RWPE2 (cell line): ENCODE measurements at places on chromosomes 11 and 22.

DNA sequence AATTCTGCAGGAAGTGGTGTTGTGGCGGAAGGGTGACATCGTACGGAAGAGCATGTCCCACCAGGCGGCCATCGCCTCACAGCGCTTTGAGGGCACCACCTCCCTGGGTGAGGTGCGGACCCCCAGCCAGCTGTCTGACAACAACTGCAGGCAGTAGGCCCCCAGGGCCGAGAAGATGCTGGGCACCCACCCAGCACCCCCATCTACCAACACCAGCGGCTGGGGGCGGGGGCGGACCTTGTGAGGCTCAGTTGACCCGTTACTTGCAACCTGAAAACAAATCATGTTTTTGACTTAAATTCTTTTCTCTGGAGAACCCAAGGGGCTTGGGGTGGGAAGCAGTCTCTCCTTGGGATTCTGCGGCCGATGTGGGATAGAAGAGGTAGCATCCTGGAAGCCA is 7.7 kb downstream of the THYN1 start:
- DNase-seq: no peak

- DNase-seq: no peak
Measured at GRCh38 chr11:130762638-130763037, 153.6 kb downstream of the SNX19 start.

DNA sequence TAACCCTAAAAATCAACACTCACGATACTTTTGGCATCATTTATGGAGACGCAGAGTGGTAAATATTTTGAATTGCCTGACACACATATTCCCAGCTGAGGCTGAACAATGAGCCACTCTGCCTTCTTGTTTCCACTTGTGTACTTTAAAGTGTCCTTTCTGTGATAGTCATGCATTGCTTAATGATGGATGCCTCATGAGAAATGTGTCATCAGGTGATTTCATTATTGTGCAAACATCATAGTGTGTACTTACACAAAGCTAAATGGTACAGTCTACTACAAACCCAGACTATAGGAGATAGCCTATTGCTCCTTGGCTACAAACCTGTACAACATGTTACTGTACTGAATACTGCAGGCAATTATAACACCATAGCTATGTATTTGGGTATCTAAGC is 44.2 kb downstream of the MRE11 start:
- no peak for DNase-seq

DNA sequence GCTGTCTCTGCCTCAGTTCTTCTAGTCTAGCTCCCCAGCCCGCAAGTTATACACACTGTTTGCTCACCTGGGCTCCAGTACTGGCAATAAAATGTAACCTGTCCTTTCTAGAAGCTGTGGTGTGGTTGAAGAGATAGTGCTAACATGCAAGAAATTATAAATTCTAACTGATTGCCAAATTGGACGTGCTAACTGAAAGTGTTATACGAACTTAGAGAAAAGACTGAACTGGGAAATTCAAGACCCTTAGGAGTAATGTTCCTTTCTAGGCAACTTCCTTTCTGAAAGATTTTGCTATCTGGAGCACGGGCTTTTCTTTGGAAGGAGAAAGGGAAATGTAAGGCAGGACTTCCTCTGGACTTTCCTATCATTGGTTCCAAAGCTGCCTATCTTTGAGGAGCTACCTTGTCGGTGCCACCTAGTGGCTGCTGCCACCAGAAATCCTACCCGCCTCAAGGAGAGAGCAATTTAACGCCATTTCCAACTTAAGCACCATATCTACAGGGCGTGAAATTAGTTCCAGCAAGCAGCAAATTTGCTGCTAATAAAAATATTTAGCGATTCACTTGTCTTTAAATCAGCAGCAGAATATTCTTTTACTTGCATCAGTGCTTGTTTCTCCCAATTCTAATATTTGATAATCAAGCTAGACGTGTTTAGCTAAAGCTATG is 12.7 kb upstream of the TMEM218 start:
- DNase-seq: no peak

DNA sequence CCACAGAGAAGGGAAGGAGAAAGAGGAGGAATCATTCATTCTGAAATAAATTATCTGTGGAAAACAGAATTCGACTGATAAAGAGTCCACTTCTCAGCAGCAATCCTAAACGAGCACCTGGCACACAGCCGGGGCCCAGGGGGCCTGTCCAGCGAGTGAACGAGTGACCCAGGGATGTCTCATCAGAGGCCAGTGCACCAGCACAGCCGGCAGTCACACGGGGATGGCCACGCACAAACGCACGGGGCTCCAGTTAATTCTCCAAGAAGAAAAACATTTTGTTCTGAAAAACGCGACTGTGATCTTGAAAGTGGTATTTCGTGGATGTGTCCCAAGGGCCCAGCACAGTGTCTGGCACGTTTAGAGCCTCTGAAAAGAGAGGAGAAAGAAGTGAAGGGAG is 154.6 kb downstream of the BRD1 start:
- no peak for DNase-seq

- no peak for DNase-seq
Measured at GRCh38 chr11:2186669-2187279, 15.2 kb upstream of the TH start.

DNA sequence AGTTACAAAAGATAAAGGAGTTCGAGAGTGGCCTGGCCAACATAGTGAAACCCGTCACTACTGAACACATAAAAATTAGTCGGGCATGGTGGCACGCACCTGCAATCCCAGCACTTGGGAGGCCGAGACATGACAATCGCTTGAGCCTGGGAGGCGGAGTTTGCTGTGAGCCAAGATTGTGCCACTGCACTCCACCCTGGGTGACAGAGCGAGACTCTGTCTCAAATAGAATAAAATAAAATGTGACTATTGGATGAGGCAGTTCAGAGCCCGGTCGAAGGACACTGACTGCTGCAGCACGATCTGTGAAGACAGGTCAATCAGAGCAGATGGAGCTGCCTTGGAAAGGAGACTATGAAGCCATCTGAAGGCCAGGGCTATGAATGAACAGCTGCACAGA is 37.7 kb upstream of the ANO1 start:
- DNase-seq: no peak

- no peak for DNase-seq
Measured at GRCh38 chr11:34344410-34344767, 13.4 kb downstream of the ABTB2 start.

DNA sequence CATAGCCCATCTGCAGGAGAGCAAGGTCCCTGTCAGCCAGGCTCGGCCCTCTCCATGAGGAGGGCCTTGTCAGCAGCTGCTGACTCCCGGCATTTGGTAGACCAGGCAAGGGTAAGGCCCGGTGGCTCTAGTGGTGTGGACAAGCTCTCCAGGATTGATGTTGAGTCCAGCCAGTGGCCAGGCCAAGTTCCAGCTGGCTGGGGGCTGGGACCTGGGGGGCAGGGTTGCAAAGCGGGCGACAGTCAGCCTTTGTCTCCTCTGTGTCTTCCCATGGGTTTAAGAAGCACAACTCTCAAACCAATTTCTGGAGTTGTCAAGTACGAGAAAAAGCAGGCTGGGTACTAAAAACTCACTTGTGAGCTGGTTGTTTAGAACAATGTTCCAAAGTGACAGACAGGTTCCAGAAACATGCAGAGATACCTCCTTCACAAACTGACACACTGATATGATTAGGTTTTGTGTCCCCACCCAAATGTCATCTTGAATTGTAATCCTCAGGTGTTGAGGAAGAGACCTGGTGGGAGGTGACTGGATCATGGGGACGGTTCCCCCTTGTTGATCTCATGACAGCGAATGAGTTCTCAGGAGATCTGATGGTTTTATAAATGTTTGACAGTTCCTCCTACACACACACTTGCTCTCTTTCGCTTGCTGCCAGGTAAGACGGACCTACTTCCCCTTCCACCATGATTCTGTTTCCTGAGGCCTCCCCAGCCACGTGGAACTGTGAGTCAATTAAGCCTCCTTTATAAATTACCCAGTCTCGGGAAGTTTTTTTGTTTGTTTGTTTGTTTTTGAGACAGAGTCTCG is 52.3 kb upstream of the SERPIND1 start:
- no peak for DNase-seq

DNA sequence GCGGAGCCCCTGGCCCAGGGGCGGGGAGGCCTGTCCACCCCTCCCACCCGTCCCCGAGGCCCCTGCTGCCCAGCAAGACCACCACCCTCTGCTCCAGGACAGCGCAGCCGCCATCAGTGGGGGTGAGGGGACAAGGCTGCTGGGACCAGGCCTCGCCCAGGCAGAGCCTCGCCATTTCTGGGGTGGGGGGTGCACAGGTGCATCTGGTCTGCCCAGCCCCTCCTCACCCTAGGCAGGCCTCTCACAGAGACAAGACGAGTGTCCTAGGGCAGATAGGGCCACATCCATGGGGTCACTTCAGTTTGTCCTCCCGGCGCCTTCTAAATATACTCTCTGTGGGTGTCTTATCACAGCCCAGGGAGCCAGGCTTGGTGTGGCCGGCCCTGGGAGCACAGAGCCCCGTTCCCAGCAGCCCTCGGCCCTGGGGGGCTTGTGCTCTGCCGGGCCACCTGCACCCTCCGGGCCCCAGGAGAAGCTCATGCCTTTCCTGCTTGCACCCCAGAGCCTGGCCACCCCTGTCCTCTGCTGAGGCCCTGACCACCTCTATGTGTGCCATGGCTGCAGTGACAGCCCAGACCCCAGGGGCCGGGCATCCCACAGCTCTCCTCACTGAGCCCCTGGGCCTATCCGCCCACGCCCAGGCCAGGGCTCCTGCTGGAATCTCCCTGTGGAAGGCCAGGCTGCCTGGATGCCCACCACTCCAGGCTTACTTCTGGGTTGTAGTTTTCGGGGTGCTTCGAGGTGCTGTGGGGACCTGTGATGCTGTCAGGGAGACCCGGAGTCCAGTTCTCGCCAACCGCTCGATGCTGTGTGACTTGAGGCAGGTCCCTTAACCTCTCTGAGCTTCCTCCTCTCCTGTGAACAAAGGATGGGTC is 70.8 kb downstream of the KCNQ1 start:
- DNase-seq: no peak

GRCh38 chr22:32501836-32502752 is 27.5 kb downstream of the FBXO7 start:
- no peak for DNase-seq

DNA sequence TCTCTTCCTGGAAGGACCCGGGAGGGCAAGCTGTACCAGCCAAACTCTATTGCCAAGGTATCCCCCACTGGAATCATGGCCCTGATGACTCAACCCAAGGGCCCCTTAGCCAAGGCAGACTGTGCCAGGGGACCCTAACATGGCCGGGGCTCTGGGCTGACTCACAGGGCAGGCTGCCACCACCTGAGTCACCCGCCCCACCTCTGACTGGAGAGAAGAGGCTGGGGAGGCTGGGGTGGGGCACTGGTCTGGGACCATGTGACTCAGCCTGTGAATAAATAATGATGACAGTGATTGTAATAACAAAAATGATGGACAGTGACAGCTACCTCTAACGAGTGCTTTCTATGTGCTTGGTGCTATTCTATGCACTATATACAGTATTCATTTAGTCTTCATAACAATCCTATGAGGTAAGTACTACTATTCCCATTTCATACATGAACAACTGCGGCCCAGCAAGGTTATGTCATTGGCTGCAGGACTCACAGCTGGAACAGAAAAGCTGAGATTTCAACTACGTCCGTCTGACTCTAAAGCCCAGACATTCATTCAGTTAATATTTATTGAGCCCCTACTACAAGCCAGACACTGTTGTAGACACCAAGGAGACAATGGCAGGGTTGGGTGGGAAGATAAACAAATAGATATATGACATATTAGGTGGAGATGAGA is 84.2 kb downstream of the FBXO7 start:
- peak; percentile 96 for DNase-seq

DNA sequence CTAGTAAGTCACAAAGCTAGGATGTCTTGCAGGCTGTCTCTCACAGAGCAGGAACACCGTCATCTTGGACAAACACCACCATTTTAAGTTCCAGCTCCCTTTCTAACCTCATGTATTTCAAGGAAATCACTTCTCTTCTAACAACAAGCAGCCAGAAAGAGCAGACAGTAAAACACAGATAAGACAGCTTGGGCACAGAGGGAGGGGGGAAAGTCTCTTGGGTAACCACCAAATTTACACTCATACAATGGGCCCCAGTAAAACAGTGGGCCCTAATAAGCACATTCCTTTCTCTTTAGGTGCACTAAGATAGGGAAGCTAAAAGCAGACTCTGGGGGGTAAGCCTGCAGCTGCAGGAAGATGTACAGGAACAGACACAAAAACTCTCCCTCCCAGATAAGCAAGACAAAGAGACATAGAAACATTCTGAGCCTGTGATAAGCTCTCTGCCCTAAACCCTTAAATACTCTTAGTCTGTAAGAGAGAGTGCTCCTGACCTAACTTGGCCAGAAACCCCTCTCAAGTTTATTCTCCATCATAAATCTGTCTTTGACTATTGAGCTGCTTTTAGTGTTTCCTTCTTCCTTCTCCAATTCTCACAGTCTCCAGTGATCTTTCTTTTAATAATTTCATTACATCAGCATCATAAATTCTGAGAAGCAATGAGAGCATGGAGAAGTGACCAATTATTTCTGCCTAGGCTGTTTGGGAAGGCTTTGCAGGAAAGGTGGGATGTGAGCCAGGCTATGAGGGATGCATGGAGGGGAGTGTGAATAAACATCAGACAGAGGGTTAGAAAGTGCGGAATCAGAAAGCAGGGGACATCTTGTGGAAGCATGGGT is 7.4 kb downstream of the OR10D3 start:
- DNase-seq: no peak

DNA sequence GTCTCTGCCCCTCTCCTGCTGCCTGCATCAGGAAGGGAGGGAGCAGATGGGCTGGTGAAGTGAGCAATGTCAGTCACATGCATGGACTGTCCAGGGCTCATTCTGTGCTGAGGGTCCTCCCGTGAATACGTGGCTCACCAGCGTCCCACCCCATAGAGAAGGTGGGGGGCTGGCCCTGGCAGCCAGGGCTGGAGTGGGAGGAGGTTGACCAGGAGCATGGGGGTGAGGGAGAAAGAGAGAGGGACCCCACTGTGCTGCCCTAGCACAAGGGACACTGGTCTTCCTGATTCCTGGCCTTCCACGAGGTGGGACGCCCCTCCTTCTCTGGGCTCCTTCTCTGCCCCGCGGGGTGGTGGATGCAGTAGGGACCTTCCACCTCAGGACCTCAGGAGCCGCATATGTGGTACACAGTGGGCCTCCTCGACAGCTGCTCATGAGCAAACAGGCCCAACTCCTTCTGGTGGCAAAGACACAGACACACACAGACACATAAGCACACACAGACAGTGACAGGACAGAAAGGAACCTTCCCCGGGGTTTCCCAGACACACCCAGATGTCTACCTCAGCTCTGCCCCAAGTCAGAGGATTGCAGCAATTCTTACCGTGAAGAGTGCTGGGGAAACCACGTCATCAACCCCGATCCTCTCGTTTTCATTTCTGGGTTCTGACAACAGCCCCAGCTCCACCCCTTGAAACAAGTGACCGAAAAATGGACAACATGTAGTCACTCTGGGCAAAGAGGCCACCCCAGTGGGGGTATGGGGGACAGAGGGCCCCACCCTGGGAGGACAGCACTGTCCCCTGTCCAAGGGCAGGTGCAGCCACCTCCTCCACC is 3.6 kb upstream of the APOBEC3A start:
- DNase-seq: no peak

- DNase-seq: no peak
Measured at GRCh38 chr11:119388103-119388502, 6.6 kb upstream of the USP2 start.

DNA sequence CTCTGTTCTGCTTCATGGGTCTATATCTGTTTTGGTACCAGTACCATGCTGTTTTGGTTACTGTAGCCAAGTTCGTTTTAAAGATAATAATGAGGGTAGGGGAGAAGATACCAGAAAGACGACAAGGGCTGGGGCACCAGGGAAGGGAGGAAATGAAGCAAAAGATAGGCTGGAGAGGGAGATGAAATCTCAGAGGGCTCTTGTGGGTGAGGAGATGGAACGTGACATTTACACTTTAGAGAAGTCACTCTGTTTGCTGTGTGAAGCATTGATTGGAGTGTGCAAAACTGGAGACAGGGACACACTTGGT is 33.5 kb downstream of the OR4D9 start:
- DNase-seq: no peak

- DNase-seq: no peak
Measured at GRCh38 chr11:112961146-112961668, at the start of gene NCAM1. NCAM1 (plus strand) TSS chr11:112961420.
